ENCODE measurements at places on chromosomes 2 and 18. TPM values are rescaled to one million over a fixed set of nuclear protein-coding genes. Genes with fewer than 3 reads are reported as not detected.

- DNase-seq = no peak
Observed at GRCh38 chr2:127574656-127575055, 39.2 kb downstream of the MYO7B start.

DNA sequence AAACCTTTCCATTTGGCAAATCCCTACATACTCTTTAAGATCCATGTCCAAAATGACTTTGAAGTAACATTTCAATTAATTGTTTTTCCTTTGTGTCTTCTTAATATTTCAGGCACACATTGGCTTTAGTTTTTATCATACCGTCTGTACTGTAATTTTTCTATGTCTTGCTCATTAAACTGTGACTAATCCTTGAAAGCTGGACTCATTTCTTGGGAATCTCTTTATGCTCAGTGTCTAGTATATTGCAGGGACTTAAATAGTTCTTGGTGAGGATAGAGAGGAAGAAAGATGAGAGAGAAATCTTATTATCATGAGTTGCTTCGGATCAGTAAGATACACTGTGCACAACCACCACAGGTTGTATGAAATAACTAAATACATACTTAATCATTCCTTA is 448.3 kb upstream of the ST6GAL2 start:
- DNase-seq = no peak

The TUBA4B gene
- not detected for total RNA-seq

The CRYGD gene
- total RNA-seq = 5.7 TPM

The LAMA3 gene
- 2.4 TPM for total RNA-seq

DNA sequence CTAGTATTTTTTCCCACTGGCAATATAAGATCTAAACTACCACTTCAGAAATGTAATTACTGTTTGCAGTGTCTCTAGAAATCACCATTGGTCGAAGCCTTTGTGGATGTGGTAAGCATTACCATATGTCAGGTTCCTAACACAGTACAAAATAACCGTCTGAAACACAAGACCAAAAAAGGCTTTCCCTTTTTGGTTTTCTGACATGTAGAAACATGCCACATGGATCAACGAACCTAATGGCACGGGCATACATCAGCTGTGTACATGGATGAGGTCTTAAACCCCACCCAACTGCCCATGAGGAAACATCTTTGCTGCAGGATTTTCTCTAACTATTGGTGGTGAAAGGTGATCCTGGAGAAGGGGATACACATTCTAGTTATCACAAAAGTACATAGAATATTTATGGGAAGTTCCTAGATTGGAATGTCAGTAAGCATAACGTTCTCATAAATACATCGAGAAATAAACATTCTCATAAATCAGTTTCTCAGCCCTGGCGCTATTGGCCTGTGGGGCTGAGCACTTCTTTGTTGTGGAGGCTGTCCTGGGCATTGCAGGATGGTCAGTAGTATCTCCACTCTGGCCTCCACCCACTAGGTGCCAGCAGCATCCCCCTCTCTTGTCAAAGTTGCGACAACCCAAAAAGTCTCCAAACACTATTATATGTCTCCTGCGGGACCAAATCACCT is 9.0 kb downstream of the VIT start:
- DNase-seq = no peak

GRCh38 chr2:85878719-85879370 is 9.9 kb downstream of the ST3GAL5 start:
- DNase-seq = peak; percentile 32

The GCG gene
- total RNA-seq = not detected

GRCh38 chr2:140680862-140681261 is 1450.0 kb downstream of the LRP1B start:
- DNase-seq = no peak

- DNase-seq = peak; percentile 13
Observed at GRCh38 chr18:38475686-38476085, 910.1 kb upstream of the CELF4 start.

- no peak for DNase-seq
Observed at GRCh38 chr2:25570161-25570845, 103.1 kb downstream of the DTNB start.

The MTLN gene
- 31.5 TPM for total RNA-seq

The EMX1 gene
- total RNA-seq = under 0.01 TPM

DNA sequence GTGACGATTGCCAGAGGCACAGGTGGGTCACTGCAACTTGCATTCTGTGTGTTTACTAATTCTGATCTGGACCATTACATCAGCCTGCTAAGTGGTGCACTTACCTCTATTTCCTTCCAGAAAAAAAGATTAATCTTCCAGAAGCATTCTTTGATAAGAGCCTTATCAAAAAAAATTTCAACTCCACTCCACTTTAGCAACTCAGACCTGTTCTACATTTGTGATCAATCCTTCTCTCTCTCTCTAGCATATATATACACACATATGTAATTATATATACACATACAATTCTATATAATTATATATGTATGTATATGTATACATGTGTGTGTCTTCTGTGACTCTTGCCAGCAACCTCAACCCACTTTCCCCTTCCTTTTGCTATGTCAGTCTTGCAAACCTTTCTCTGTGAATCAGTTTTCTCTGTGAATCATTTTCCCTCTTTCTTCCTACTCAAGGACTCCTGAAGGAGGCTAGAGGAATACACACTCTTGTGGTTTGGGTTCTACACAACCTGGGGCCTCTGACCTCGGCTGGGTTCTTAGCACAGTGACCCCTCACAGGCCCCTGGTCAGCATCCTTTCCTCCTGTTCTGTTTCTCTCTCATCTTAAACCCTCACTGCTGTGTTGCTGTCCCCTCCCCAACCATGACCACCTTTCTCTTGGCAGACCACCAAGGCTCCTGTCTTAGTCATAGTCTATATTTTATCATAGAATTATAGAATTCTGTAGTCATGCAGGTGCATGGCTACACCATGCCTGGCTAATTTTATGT is 130.4 kb upstream of the PELI1 start:
- DNase-seq = no peak

GRCh38 chr2:112579241-112579640 is 5.2 kb upstream of the CHCHD5 start:
- no peak for DNase-seq

- DNase-seq = no peak
Observed at GRCh38 chr2:160603771-160604510, 110.3 kb upstream of the RBMS1 start.

- no peak for DNase-seq
Observed at GRCh38 chr18:61475931-61476330, 142.7 kb downstream of the CDH20 start.

DNA sequence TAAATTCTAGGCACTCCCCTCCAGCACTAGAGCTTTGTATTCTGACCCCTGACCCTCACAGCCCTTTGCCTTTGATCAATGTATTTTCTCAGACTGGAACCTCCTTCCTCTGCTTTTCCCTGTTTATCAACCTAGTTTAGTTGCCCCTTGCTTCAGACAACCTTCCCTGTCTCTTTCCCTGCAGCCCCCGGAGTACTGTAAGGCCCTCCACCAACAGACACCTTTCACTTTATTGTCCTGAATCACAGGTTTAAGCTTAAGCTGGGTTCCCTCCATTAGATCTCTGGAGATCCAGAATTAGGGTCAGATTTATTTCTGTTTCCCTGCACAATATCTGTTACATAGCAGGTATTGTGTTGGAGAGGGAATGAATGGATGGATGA is 140.2 kb downstream of the DDX1 start:
- DNase-seq = no peak

GRCh38 chr18:50642439-50642838 is 82.6 kb downstream of the MAPK4 start:
- no peak for DNase-seq

DNA sequence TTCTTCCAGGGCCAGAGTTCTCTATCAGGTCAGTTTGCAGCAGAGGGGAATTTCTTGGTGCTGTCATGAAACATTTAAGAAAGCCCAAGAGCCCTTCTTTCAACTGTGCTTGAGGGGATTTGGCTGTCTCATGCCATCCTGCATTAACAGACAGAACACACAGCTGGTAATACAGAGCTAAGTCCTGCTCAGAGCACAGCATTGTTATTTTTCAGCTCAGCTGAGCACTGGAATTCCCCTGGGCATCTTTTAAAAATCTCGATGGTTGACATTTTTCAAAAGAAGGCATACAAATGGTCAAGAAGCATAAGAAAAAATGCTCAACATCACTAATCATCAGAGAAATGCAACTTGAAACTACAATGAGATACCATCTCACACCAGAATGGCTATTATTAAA is 14.9 kb upstream of the IL1R2 start:
- no peak for DNase-seq

GRCh38 chr2:232950751-232951150 is 62.3 kb downstream of the NGEF start:
- DNase-seq = no peak

The IL36RN gene
- not detected for total RNA-seq

The LAMA1 gene
- total RNA-seq = under 0.01 TPM

The DSC3 gene
- total RNA-seq = not detected

DNA sequence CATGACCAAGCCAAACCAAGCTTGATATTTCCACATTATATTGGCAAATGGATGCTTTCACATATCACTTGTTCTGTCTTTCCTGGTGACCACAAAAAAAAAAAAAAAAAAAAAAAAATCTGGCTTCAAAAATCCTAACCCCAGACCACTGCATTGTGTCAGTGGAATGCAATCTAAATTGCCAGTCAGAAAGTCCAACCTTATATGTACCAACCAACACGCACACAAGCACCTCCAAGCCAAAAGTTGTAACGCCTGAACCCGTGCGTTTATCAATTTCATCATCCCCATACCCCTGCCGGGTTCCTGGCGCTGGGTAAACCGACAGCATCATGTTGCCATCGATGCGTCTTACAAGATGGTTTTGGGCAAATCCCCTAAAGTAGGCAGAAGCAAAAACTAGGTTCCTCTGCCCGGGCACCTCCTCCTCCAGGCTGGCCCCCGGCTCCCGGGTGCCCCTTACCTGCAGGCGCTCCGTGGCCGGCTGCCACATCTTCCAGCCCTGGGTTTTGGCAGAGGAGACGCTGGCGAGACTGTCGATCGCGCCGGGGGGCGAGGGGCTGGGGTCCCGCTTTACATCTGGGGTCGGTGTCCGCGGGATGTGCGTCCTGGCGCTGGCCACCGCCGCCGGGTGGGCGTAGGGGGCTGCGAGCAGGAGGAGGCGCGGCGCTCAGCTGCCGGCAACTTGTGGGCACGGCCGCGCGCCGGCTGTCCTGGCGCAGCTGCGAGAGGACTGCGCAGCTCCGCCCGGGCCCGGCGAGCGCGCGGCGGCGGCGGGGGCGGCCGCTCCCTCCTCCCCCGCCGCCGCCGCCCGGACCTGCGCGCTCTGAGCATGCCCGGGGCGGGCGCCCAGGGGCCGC is at the start of gene PID1:
TSS of gene PID1 (minus strand) at position 737 of the 860 bp plus-strand sequence. CDS start at position 493, 244 bp downstream.
- DNase-seq = no peak

DNA sequence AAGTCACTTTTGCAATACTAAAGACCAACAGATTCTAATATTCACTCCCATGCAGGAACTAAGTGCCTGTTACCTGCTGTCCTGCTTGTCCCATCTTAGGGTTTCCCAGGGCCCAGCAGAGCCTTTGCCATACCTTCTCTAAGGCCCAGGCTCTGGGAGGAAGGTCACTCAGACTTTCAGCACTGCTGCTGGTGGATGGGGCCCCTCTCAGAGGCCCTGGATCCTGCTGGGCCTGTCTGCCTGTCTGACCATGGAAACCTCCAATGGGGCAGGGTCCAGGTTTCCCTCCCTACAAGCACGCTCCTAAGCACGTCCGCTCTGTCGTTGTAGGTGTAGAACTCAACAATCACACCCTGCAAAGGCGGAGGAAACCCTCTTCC is 75.1 kb downstream of the RRM2 start:
- no peak for DNase-seq

The AFF3 gene
- 23.2 TPM for total RNA-seq

DNA sequence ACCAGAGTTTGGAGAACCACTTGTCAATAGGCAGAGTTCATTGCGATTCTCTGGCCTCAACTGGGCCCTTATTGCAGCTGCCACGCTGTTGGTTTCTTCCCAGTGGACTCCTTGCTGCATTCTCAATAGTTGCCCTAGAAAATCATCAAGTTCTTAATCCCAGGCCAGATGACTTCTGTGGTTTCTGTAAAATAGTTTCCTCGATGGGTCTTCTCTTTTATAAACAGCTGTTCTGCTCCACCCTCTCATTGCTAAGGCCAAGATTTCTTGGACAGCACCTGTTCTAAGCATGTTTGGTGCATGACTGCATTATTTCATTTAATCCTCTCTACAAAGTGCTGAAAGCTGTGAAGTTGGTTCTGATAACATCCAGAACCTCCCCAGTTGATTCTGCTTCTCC is 131.0 kb downstream of the BCL2L11 start:
- no peak for DNase-seq

GRCh38 chr18:46407486-46408166 is 249.4 kb downstream of the LOXHD1 start:
- DNase-seq = no peak

The FBXO15 gene
- 0.81 TPM for total RNA-seq

DNA sequence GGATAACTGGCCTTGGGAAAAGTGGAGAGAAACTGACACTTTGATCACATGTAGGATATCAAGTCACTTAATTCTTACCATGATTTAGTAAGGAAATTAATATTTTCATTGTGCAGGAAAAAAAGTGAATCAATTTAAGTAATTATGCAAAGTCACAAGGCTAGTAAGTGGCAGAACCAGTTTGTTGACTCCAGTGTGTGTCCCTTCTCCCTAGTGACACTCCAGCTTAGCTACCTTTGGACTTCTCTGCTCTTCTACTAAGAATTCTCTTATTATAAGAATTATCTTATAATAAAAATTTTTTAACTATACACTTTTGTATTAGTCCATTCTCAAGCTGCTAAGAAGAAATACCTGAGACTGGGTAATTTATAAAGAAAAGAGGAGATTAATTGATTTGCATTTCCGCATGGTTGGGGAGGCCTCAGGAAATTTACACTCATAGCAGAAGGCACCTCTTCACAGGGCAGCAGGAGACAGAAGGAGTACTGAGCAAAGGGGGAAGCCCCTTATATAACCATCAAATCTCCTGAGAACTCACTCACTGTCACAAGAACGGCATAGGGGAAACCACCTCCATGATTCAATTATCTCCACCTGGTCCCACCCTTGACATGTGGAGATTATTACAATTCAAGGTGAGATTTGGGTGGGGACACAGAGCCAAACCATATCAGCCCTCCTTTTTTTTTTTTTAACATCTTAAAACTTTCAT is 13.6 kb downstream of the COL4A4 start:
- DNase-seq = no peak

The NGEF gene
- total RNA-seq = not detected

The ALPP gene
- total RNA-seq = 0.27 TPM

DNA sequence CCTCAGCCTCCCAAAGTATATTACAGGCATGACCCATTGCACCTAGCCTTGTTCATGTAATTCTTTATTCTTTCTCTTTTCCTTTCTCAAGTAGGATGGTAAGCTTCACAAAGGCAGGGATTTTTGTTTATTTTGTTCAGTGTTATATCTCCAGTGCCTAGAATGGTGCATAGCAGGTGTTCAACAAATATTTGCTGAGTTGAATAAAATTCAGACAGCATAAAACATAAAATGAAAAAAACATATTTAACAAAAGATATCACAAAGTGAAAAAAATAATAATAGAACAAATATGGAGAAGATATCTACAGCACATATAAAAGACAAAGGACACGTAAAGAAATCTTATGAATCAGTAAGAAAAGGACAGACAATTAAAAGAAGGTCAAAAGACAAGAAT is 8.8 kb downstream of the PREPL start:
- DNase-seq = no peak

Measured in hematopoietic multipotent progenitor cell (in vitro differentiated cells).